ENCODE measurements at places on chromosomes 12 and 14.

DNA sequence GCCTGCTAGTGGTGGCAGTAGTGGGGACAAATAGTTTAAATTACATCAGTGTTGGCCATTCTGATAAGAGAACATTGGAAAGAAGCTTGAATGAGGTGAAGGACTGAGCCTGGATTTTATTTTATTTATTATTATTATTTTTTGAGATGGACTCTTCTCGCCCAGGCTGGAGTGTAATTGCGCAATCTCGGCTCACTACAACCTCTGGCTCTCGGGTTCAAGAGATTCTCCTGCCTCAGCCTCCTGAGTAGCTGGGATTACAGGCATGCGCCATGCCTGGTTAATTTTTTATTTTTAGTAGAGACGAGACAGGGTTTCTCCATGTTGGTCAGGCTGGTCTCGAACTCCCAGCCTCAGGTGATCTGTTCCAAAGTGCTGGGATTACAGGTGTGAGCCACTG, 739.4 kb downstream of the AACS start:
- DNase-seq = no peak

DNA sequence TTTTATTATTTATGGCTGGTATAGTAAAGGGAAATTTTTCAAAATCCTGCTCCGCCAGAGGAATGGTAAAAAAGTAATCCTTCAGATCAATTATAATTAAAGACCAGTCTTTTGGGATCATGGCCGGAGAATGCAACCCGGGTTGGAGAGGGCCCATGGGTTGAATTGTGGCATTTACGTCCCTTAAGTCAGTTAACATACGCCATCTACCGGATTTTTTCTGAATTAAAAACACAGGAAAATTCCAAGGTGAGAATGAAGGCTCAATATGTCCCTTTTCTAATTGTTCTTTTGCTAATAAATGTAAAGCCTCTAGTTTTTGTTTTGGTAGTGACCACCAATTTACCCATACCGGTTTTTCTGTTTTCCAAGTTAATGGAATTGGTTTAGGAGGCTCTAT, 602.8 kb downstream of the ALG10 start:
- no peak for DNase-seq

DNA sequence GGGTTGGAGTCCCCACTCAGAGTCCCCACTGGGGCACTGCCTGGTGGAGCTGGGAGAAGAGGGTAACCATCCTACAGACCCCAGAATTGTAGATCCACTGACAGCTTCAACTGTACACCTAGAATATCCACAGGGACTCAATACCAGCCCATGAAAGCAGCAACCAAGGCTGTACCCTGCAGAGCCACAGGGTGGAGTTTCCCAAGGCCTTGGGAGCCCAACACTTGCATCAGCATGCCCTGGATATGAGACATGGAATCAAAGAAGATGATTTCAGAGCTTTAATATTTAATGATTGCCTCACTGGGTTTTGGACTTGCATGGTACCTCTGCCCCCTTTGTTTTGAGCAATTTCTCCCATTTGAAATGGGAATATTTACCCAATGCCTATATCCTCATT, 80.4 kb downstream of the RASSF9 start:
- no peak for DNase-seq

DNA sequence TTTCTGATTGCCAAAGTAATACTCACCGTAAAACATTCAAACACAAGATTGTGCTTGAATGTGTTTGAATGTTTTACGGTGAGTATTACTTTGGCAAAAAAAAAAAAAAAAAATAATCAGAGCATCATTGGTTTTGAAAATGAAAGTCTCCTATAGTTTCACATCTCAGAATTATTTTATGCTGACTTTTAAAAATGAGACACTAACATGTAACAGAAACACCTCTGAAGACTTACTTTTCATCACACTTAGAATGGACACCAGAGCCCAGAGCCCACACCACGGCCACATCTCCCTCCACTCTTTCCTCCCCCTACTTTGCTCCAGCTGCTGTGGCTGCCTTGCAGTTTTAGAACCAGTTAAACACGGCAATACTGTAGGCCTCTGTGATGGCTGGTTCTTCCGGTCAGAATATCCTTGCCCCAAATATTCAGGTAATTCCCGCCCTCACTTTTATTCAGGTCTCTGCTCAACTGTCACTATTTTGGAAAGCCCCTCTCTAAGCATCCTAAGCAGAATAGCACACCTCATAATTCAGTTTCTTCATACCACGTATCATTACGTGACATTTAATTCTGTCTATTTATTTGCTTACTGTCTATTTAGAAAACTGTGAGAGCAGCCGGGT, 138.9 kb upstream of the MAX start:
- DNase-seq = no peak

DNA sequence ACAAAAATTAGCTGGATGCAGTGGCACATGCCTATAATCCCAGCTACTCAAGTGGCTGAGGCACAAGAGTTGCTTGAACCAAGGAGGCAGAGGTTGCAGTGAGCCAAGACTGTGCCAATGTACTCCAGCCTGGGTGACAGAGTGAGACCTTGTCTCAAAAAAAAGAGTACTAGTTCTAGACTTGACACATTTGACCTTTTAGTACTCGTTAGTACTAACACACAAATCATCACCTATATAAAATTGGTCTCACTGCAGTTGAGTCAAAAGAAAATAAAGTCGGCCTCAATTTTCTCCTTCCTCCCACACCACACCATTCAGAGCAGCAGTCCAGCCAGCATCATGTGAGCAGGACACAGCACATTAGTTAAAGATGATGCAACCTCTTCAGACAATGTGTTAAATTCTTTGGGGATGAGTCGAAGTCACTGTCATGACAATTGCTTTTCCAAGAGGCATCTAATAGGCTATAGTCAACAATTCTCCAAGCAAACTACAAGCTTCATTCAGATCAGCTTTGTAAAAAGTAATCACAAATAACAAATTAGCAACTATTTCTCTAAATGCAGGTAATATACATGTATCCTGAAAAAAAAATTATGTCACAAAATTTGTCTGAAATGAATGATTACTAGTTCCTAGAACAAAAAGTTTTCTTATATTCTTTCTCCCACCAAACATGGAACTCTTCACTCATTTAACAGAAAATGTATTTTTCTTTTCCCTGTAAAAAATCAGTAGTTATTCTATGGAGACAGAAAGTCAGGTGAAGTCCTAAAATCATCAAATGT, 55.6 kb downstream of the CLIP1 start:
- DNase-seq = no peak

- DNase-seq = no peak
Measured at GRCh38 chr12:98244136-98244535, 271.3 kb upstream of the TMPO start.

All from stimulated activated CD8-positive, alpha-beta memory T cell treated with anti-CD3 and anti-CD28 coated beads, Interleukin-15, amount 100 ng/mL, for 24 hours (primary cell).